Stimulated activated CD4-positive, alpha-beta T cell treated with anti-CD3 and anti-CD28 coated beads, Interleukin-2, amount 100 ng/mL, for 24 hours (primary cell): ENCODE measurements at places on chromosomes 6 and 20.

DNA sequence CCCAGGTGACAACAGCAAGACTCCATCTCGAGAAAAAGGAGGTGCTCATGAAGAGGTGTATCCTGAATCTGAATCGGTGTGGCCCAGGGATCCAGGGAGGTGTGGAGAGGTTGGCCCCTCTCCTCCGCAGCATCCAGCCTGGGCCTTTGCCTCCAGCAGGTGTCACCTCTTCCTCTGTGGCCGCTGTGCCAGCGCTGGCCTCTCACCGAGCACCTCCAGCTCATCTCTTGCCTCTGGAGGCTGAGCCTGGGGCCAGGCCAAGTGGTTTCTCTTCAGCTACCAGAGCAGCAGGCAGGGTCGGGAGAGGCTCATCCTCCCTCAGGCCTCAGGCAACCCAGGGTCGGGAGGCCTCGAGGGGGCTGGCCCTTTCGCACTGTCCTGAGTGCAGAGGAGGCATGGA is 1.2 kb upstream of the COL20A1 start:
- no peak for DNase-seq

DNA sequence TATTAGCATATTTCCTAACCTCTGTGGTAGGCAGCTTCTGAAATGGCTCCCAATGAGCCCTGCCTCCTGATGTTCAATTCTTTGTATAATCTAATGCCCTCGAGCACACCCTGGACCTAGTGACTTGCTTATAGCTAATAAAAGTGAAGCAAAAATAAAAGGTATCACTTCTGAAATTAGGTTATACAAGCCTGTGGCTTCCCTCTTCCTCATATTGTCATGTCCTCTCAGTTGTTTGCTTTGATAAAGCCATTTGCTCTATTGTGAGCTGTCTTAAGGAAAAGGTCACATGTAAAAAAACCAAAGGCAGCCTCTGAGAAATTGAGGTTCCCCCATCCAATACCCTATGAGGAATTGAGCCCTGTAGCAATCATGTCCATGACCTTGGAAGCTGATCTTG is 442.1 kb upstream of the ADGRB3 start:
- no peak for DNase-seq

DNA sequence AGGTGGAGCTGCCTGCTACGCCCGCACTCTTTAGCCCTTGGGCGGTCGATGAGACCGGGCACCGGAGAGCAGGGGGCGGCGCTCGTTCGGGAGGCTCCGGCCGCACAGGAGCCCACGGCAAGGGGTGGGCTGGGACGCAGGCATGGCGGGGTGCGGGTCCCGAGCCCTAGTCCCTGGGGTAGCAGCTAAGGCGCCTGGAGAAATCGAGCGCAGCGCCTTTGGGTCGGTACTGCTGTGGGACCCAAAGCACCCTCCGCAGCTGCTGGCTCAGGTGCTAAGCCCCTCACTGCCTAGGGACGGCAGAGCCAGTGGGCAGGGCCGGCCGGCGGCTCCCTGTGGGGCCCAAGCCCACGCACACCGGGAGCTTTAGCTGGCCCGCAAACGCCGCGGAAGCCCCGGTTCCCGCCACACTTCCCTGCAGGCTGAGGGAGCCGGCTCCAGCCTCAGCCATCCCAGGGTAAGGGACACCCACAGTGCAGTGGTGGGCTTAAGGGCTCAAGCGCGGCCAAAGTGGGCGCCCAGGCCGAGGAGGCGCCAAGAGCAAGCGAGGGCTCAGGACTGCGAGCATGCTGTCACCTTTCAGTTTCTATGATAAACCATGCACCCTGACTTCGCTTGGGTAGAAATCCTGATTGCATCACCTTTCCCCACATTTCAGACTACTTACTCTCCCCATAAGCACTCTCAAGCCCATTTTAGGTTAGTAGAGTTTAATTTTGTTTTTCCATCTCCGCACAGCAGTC is 52.0 kb downstream of the MYLIP start:
- no peak for DNase-seq

- DNase-seq, result no peak
Measured at GRCh38 chr6:168315596-168315995, 4.0 kb downstream of the DACT2 start.

- DNase-seq, result no peak
Measured at GRCh38 chr6:9467741-9468140, 947.1 kb downstream of the TFAP2A start.

DNA sequence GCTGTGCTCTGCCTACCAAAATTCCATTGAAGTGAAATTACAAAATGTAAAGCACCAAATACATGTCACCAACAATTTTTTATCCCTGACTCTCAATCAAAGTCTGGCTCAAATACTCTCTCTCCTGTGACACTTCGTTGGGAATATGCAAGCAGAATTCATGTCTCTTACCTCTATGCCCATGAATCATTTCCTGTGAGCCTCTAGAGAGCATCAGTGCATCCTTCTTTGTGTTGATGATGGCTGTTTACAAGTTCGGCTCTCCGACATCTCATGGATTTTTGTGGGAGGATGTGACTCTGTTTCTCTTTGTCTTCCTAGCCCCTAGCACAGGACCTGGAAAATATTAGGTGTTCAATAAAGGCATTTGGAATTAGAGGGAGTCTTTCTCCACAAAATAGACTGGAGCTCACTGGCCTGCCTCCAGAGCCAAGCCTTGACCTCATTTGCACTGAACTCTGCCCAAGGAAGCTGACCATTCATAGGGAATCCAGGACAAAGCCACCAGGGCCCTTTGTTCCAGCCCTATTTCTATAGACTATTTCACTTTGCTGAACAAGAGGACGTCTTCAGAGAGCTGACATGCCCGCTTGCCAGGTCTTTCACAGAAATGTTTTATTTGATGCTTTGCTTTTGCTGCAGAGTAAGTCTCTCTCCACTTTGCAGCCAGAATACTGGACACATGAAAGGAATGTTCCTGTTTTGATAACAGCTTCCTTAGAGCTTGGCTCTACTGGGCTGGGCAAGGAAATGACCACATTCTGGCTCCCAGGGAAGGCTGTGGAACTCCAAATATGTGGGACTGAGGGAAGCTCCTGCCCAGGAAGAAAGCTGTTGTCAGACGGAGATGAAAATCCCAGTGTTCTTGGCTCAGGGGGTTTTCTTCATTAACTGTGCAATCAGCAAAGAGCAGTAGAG is 194.5 kb upstream of the CDYL start:
- no peak for DNase-seq

DNA sequence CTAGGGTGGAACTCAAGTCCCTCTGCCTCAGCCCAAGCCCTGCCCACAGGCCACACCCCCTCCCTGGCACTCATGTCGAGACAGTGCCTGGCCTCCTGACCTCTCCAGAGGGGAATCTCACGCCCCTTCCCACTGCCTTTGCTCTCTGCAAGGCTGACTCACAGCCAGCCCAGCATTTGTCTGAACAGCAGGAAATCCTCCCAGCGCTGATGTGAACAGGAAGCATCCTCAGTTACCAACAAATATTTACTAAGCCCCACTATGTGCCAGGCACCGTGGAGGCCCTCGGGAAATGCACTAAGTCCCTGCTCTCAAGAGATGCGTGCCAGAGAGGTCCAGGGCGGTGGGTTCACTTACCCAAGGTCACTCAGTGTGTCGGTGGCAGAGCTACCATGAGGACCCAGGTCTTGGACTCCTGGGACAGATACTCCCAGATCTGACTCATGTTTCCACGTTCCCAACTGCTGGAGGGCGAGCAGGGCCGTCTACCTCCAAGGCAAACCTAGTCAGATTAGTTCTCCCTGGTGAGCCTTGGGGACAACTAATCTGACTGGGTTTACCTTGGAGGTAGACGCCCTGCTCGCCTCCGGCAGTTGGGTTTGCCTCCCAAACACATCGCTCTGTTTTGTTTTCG is 7.8 kb downstream of the ADA start:
- DNase-seq, result peak; percentile 41

GRCh38 chr6:39441301-39441700 is 118.8 kb upstream of the KCNK16 start:
- DNase-seq, result no peak

GRCh38 chr20:58755766-58756449 is 63.3 kb downstream of the NPEPL1 start:
- DNase-seq, result no peak

DNA sequence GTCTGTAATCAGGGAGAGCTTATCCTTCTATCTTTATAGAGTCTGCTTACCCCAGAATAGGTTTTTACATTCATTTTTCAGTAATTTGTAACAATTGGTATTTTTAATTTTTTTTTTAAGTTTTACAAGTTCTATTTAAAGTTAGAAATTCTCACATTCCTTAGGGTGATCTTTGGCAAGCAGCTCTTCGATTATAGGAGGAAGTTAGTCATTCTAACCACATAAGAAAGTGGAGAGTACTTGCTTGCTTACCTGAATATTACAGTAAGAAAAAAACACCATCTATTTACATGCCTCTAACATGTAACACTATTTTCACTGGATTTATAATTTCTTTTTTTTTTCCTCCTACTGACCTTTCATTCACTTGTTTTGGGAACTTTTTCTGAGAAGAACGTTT is 6.7 kb downstream of the TSHZ2 start:
- no peak for DNase-seq

- no peak for DNase-seq
Measured at GRCh38 chr6:166366921-166367320, 15.8 kb downstream of the MPC1 start.

DNA sequence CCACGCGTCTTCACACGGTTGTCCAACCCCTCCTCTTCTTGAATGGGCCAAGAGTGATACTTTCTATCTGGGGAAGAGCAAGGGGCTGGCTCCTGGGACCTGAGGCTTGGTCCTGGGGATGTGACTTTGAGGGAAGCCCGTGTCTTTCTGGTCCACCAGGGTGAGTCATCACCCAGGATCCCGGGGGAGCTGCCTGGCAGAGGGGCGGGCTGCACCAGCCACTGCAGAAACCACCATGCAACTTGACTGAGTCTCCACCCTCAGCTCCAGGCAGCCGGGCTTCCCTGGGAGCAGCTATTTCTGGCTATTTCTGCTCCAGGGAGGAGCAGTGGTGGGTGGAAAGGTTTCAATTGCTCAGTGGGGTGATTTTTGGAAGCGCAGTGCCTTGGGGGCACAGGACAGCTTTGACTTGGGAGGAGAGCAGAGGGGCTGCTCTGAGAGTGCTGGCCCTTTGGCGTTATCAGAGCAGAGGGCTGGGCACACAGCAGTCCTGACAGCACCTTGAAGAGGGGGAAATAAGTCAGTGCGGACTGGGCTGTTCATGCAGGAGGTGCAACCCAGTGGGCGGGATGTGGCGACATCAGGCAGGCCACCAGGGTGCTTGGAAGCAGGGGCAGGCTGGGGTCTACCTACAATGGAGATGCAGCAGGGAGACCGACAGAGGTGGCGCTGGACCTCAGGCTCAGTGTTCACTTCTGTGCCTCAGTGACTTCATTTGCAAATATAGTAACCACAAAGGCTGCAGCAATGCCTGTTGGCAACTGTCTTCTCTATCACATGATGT is 45.1 kb upstream of the FAM83D start:
- DNase-seq, result no peak

DNA sequence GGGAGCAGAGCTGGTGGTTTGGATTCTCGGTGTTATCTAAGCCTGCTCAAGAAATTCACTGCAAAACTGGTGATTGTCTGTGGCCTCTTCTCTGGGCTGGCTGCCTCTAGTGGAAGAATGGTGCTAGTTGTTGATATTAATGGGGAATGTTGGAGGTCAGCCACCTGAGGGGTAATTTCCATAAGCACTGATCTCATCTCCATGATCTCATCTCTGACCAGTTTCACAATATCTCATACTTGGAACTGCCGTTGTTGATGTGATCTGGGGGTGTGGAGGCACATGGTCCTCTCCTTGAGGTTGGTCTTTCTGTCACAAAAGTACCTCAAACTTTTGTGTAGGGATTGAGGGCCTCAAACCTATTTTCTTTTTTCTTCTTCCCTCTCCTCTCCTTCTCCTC is 102.6 kb downstream of the CD109 start:
- no peak for DNase-seq

- DNase-seq, result no peak
Measured at GRCh38 chr6:35427851-35428321, 24.3 kb upstream of the FANCE start.

- no peak for DNase-seq
Measured at GRCh38 chr6:101595276-101595675, 201.8 kb downstream of the GRIK2 start.

GRCh38 chr20:5612581-5613301 is 137.5 kb upstream of the SHLD1 start:
- no peak for DNase-seq

GRCh38 chr6:133945158-133945557 is 7.9 kb upstream of the TBPL1 start:
- no peak for DNase-seq

DNA sequence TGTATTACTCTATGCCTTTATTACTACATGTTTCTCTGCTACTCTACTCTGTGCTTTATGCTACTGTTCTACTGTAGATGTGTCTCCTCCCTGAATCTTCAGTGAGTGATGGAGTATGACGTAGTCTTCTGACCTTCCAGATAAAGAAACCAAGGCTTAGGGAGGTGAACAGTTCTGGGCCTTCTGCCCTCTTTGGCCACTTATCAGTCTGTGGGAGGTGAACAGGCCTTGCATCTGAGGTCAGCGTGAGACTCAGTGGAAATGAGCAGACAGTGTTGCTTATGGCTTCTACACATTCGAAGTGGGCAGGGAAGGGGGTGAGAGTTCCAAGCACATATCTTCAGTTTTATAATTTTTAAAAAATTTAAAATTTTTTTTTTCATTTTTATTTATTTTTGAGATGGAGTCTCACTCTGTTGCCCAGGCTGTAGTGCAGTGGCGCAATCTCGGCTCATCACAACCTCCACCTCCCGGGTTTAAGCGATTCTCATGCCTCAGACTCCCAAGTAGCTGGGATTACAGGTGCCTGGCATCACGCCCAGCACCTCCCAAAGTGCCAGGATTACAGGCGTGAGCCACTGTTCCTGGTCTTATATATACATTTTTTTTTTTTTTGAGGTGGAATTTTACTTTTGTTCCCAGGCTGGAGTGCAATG is 24.2 kb downstream of the MYBL2 start:
- no peak for DNase-seq

DNA sequence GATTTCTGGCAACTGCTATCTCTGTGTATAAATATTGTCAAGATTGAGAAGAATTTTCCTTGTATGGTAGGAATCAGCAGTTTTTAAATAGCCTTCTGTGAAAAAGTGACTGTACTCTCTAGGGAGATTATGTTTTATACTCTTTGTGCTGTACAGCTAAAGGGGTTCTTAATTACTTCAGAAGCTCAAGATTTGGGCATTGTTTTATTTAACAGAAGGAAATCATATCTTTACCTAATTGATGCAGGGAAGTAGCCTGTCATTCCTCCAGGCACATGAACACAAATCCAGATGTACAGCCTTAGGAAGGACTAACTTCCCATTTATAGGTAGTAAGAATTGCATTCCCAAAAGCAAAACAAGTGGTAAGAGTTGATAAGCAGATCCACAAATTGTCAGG is 1.3 kb downstream of the CALHM5 start:
- DNase-seq, result no peak

DNA sequence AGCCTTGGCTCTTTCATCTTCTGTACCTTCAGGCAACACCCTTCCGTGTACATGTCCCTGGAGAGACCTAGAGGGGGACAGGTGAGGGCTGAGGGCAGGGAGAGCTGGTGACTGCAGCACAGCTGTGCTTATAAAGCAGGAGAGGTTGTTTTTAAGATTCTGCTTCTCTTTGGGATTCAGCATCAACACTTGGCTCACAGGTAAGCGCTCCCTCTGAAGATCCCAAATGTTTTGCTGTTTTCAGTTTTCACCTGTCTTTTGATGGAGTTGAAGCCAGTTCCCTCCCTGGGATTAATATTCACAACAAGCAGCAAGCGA is 19.4 kb upstream of the TRAF3IP2 start:
- DNase-seq, result no peak

GRCh38 chr6:52801188-52801841 is 2.3 kb downstream of the GSTA1 start:
- DNase-seq, result no peak

- DNase-seq, result no peak
Measured at GRCh38 chr20:32914031-32914430, 55.3 kb downstream of the EFCAB8 start.

GRCh38 chr6:99467509-99468106 is 42.5 kb upstream of the PNISR start:
- no peak for DNase-seq
